ENCODE measurements at places on chromosomes 12 and 14.

- H3K4me3 ChIP-seq: no peak overlapping the region
- no peak overlapping the region for H3K27ac ChIP-seq
- no peaks in the 10 kb centered on the region for H3K36me3 ChIP-seq
Measured at GRCh38 chr12:95634622-95635621, 83.6 kb upstream of the USP44 start.

GRCh38 chr14:62626416-62626815, 418.8 kb downstream of the KCNH5 start:
- H3K36me3 ChIP-seq: no peaks in the 10 kb centered on the region
- H3K4me3 ChIP-seq: no peak overlapping the region
- DNase-seq: no peak
- no peak overlapping the region for H3K27ac ChIP-seq

- H3K36me3 ChIP-seq: peaks cover 5% of the 10 kb centered on the region
- peak overlapping the region; percentile 94 for H3K27ac ChIP-seq
- DNase-seq: no peak
- H3K27me3 ChIP-seq: no peaks in the 10 kb centered on the region
- peak overlapping the region; percentile 80 for H3K4me3 ChIP-seq
Measured at GRCh38 chr14:73788317-73788598, 63.4 kb upstream of the PTGR2 start.

DNA sequence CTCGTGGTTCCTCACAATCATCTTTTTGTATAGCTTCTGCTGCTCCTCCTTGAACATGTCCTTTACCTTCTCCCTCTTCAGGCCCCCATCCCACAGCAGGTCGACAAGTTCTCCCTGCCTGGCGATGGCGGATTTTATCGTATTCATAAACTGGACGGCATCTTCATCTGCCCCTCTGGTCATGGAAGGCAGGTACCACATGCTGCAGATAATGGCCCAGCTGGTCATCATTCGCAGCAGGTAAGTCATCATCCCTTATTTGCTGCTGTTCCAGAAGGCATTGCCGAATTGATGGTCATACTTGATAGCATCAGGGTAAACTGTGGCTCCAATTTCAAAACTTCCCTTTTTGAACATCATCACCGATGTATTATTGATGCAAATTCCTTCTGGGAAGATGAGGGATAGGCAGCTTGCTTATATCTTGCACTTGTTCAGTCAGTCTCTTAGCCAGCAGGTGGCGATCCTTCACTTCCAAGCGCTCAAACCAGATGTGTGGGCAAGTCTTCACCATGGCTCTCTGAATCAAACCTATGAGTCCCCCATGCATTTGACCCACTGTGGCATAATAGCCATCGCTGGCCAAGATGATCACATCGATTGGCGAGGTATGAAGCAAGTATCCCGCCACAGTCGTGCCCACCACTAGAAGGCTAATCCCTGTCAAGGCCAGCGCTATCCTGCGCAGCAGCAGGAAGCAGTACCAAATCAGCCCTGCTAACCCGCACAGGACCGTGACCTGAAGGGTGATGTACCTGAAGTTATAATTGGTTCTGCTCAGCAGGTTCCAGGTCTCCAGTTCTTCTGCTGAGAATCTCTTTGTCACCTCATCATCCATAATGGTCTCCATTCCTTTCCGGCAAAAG, 381.5 kb upstream of the STXBP6 start:
- H3K27ac ChIP-seq: no peak overlapping the region
- no peaks in the 10 kb centered on the region for H3K4me1 ChIP-seq
- no peak for DNase-seq
- no peaks in the 10 kb centered on the region for H3K36me3 ChIP-seq
